MG63 (cell line): ENCODE measurements at places on chromosomes 5 and 9. TPM values are rescaled to one million over a fixed set of nuclear protein-coding genes. Genes with fewer than 3 reads are reported as not detected.

Gene NOXA1
- total RNA-seq = not detected in 2 replicates

Gene MARCOL
- total RNA-seq = not detected in 2 replicates

Gene FBP2
- not detected in 2 replicates for total RNA-seq

Gene PLPPR1
- not detected in 2 replicates for total RNA-seq

Gene ASPN
- not detected in 2 replicates for total RNA-seq

Gene IL31RA
- total RNA-seq = 0.63 TPM in 1 of 2 replicates, not detected in the other

Gene ANKRD55
- not detected in 2 replicates for total RNA-seq

Gene ERAP2
- total RNA-seq = 0.43 and 1.9 TPM in 2 replicates

Gene GAS1
- total RNA-seq = 6.5 and 12.4 TPM in 2 replicates

Gene WNT8A
- not detected in 2 replicates for total RNA-seq

- DNase-seq = no peak
Measured at GRCh38 chr5:128974567-128974966, 9.3 kb downstream of the SLC27A6 start.

- no peak for DNase-seq
Measured at GRCh38 chr9:38294220-38294960, 98.1 kb upstream of the ALDH1B1 start.

- peak; percentile 74 for DNase-seq
Measured at GRCh38 chr5:73369278-73369677, 79.3 kb downstream of the FOXD1 start.

GRCh38 chr5:129496421-129496820 lies 36.3 kb downstream of the ADAMTS19 start:
- no peak for DNase-seq

DNA sequence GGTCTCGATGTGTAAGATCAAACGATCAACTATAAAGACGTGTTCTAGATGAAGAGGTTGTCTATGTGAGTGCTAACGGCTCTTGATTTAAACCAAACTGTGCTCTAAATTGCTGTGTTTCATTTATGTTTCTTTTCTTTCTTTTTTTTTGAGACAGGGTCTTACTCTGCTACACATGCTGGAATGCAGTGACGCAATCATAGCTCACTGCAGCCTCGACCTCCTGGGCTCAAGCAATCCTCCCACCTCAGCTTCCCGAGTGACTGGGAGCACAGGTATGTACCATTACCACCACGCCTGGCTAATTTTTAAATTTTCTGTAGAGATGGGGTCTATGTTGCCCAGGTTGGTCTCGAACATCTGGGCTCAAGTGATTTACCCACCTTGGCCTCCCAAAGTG lies 24.0 kb upstream of the RNF130 start:
- DNase-seq = no peak

DNA sequence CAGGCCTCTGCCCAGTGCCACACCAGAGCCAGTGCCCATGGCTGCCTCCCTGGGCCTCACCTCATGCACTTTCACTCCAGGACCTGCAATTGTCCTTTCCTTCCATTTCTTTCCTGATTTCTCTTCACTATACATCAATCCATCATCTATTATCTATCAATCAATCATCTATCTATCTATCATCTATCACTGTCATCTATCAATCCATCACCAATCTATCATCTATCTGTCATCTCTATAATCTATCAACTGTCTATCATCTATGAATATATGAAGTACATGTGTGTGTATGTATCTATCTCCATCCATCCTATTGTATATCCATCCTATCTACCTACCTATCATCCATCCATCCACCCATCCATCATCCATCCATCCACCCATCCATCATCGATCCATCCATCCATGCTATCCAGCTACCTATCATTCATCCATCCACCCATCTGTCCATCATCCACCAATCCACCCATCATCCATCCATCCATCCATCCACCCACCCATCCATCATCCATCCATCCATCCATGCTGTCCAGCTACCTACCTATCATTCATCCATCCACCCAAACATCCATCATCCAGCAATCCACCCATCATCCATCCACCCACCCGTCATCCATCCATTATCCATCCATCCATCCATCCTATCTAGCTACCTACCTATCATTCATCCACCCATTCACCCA lies 26.9 kb downstream of the SLC6A3 start:
- no peak for DNase-seq

DNA sequence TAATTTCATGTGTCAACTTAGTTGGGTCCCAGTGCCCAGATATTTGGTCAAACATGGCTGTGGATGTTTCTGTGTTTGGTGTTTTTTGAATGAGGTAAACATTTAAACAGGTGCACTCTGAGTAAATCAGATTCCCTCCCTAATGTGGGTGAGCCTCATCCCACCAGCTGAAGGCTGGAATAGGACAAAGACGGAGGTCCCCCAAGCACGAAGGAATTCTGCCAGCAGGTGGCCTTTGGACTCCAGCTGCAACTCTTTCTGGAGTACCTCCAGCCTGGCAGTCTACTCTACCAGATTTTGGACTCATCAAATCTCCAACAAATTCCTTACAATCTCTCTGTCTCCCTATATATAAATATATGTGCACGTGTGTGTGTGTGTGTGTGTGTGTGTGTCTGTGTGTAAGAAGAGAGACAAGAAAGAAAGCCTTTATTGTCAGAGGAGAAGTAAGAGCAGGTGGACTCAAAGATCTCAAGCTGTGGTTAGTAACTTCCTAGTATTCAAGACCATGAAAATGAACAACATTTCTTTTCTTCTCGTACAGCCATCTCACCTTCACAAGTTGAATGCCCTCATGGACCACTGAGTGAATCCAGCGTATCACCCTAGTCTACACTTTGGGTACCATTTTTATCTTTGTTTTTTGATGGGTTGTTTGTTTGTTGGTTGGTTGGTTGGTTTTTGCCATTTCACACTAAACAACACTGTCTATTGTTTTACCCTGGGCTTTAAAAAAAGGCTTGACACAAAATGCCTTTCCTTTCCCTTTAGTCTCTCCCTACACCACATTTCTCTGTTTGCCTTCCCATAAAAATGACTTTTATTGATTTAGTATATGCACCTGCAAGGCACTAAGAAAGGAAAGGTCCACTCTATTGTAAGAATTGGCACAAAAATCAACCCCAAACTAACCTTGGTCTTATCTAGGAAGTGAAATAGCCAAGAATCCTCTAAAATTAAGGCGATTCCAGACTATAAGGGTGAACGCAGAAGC lies 118.7 kb downstream of the TENT4A start:
- DNase-seq = no peak

DNA sequence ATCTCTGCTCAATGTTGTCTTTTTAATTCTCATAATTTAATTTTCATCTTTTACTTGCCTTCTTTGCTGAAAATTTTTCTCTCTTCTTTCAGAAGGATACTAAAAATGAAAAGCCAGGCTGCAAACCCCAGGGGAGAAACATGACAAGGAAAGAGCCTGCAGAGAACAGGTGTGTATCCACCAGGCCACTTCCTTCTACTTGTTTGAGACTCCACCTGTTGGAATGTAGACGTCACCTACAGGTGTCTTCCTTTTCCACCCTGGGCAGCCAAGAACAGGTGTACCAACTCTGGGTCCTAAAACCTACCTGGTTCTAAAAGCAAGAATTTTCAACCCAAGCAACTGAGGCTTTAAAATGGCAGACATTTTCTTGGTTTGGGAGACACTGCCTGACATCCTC lies 166.8 kb downstream of the ATP10B start:
- no peak for DNase-seq

- peak; percentile 81 for DNase-seq
Measured at GRCh38 chr5:163503106-163504078, 2.0 kb upstream of the MAT2B start.

DNA sequence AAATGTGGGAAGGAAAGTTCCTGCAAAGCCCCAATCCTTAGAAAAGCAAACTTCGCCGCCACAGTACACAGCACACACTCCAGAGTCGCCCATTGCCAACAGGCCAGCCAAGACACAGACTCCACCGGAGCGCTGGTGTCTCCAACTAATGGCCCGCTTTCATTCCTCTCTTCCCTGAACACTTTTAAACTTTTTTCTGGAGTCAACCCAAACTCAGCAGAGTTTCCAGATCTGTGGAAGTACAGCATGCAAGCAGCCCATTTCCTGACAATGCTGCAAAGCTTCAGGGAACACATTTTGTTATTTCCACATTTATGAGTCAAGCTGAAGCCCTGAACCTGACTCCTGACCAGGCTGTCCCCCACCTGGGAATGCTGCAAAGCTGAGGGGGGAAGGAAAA lies 351.9 kb downstream of the NFIB start:
- no peak for DNase-seq

DNA sequence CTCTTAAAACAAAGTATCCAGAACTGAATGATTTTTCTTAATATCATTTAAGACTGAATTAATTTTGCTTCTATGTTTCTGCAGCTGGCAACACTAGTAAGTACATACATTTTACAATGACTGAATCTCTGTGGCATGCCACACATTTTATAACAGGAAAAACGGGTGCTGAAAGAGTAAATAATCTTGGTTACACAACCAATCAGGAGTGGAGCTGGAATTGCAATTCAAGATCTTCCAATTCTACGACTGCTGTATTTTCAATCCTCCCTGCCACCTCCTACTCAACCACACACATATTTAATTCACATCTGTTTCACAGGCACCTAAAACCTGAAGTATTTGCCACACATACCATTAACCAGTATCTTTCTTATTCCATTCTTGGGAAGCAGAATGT lies 52.7 kb upstream of the NR5A1 start:
- no peak for DNase-seq

- no peak for DNase-seq
Measured at GRCh38 chr9:126334721-126335621, 8.3 kb downstream of the MVB12B start.

GRCh38 chr5:90982576-90982975 lies 400.5 kb downstream of the ARRDC3 start:
- no peak for DNase-seq

DNA sequence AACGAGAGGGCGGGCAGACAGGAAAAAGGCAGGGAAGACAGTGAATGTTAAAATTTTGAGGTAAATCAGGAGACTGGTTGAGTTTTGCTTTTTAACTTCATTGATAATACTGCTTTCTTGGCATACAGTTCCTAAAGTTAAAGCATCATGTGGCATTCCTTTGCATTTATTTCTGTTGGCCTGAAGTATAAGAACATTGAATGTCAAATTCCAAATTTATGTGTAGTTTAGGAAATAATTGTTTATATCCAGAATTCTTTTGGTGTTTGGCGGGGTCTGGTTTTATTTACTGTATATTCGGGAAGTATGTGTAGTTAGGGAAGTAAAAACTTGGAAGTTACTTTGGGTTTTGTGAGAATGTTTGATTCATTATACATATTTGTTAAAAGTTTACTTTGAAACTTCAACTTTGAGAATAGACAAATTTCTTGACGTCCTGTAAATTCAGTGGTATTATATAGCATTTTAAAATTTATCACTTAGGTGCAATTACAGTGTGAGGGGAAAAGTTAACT lies 83.2 kb downstream of the PTPDC1 start:
- no peak for DNase-seq

GRCh38 chr5:162654661-162655405 lies 587.3 kb downstream of the GABRG2 start:
- no peak for DNase-seq

DNA sequence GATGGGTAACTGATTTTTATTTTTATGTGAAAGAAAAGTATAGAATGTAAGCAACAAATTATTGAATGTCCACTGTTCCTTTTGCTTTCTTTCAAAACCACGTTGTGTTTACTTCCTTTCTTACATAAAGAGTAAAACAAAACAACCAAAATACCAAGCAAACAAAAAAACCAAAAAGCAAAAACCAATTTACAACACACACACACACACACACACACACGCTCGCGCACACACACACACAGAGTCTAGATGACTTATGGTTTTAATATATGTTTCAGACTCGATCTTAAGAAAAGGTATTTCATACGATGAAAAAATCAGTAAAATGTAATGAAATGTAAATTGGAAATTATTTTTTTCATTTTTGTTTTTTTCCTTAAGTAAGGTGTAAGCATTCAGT lies 80.3 kb downstream of the ADGRV1 start:
- no peak for DNase-seq

GRCh38 chr5:56310711-56311204 lies 77.6 kb upstream of the ANKRD55 start:
- peak; percentile 54 for DNase-seq

GRCh38 chr5:116573279-116573701 lies 1.3 kb downstream of the SEMA6A start:
- no peak for DNase-seq

- DNase-seq = no peak
Measured at GRCh38 chr9:125886365-125886764, 139.2 kb downstream of the PBX3 start.

GRCh38 chr5:121299153-121299552 lies 552.5 kb upstream of the FTMT start:
- DNase-seq = no peak

DNA sequence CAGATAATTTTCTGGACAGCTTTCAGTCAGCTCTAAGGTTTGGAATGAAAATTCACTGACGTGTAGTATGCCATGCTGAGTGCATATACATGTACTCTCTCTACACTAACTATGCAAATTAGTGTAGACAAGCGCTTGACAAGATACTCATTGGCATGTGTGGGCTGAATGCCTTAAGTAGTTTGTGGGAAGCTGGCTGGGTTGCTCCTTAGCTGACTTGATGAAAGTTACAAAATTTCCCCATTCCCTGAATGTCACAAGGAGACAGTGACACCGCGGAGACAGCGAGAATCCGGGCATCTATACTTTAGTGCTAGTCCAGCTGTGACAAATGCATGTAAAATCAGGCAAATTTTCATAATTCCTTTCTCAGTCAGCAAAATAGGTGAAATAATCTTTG lies 51.6 kb upstream of the C5orf46 start:
- DNase-seq = no peak

DNA sequence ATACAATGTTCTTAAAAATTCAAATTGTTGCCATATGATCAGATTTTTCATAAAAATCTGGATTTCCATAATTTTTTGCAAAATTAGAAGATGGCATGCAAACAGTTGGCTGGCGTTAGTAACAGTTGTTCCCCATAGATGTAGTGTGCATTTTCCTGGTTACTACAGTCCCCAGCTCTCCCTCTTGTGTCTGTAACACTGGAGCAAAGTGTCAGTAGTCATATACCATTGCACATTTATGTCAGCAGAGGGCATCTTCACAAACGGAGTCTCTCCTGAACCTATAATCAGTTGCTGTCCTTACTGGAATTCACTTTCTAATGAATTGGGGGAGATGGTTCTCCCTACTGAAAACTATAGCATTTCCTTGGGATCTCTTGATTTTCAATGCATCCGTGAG lies 44.7 kb upstream of the DMAC1 start:
- DNase-seq = no peak
